ENCODE measurements at places on chromosomes 4 and X. TPM values are rescaled to one million over a fixed set of nuclear protein-coding genes. Genes with fewer than 3 reads are reported as not detected.

DNA sequence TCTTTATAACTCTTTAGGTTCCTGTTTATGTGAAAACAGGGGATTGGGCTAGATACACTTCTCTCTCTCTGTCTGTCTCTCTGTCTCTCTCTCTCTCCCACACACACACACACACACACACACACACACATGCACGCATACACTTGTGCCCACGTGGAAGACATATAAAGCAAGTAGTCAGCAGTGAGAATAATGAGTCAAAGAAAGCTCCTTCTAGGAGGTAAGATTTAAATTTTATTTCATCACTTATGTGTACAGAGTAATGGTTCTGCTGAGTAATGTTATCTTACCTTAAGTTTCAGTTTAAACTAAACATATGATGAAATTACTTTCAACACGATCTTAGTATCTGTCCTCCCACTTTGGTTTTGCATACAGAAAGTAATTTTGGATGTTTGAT is 243.0 kb upstream of the TEX13A start:
- H3K4me3 ChIP-seq, result no peak overlapping the region
- H3K36me3 ChIP-seq, result no peaks in the 10 kb centered on the region
- H3K27ac ChIP-seq, result no peak overlapping the region
- no peaks in the 10 kb centered on the region for H3K4me1 ChIP-seq

- no peak overlapping the region for H3K4me3 ChIP-seq
- H3K27ac ChIP-seq, result no peak overlapping the region
Measured at GRCh38 chr4:15797320-15797719, 19.2 kb downstream of the CD38 start.

- no peak overlapping the region for H3K27ac ChIP-seq
- no peak overlapping the region for H3K4me3 ChIP-seq
- no peaks in the 10 kb centered on the region for H3K4me1 ChIP-seq
- no peak for DNase-seq
Measured at GRCh38 chr4:2368746-2369437, 49.6 kb downstream of the ZFYVE28 start.

- no peak overlapping the region for H3K27ac ChIP-seq
- H3K36me3 ChIP-seq, result no peaks in the 10 kb centered on the region
- peaks cover 8% of the 10 kb centered on the region for H3K27me3 ChIP-seq
- no peaks in the 10 kb centered on the region for H3K4me1 ChIP-seq
- no peak for DNase-seq
Measured at GRCh38 chrX:3169421-3169820, 128.2 kb downstream of the ARSF start.

- H3K27ac ChIP-seq, result no peak overlapping the region
- H3K36me3 ChIP-seq, result no peaks in the 10 kb centered on the region
- DNase-seq, result no peak
- H3K4me1 ChIP-seq, result no peaks in the 10 kb centered on the region
- peaks cover 2% of the 10 kb centered on the region for H3K27me3 ChIP-seq
Measured at GRCh38 chrX:75963774-75964173, 178.7 kb upstream of the MAGEE2 start.

DNA sequence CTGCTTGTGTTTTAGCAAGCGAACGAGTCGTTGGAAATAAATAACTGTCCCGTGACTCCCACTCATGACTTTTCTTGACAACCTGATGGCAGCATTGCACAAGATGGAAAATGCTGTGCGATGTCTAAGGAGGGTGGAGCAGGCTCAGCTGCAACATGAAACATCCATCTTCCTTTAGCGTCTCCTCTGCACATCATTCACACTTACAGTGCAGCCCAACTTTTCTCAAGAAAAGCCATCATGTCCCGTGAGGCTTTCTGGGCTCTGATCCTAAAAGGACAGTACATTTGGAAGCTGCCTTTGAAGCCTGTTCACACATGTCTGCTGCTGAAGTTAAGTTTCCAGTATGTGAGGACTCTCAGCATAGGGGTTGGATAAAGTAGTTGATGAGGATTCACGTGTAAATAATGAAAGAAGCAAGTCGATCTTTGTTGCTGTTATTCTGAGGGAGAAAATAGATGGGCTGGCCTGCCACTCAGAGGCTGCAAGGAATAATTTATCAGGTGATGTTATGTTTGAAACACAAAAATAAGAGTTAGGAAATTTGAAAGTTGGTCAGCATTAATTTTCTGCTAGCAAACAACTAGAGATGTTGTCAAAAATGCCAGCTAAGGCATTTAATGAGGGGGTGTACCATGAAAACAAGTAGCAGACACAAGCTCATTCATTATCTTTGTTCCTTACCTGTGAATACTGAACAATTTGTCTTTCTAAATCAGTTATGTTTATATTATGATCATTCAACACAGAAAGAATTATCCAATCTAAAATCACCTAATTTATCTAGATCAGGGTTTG is 328.7 kb upstream of the ZFP42 start:
- H3K4me3 ChIP-seq, result no peak overlapping the region
- H3K27me3 ChIP-seq, result peaks cover 5% of the 10 kb centered on the region
- H3K36me3 ChIP-seq, result no peaks in the 10 kb centered on the region
- DNase-seq, result no peak

DNA sequence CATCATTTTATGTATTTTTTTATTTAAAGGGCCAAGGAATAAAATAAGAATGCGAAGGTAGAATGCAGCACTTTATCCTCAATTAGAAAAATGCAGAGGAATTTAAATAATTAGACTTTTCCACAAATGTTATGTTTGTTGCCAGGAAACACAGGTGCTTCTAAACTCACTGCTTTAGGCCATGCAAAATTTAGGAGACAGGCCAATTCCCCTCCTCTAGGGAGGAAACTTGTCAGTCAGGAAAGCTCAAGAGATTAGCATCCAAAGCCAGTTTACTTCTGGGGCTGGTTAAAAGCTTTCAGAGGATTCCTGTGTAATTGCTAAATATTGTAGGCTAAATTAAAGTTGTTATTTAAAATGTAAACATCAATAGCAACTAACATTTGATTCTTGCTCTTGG is 124.5 kb downstream of the DMD start:
- no peak for DNase-seq
- no peak overlapping the region for H3K27ac ChIP-seq
- peaks cover 2% of the 10 kb centered on the region for H3K27me3 ChIP-seq
- no peaks in the 10 kb centered on the region for H3K4me1 ChIP-seq
- no peaks in the 10 kb centered on the region for H3K36me3 ChIP-seq

GRCh38 chr4:88030565-88031310 is 23.3 kb downstream of the PKD2 start:
- no peaks in the 10 kb centered on the region for H3K4me1 ChIP-seq
- H3K27me3 ChIP-seq, result no peaks in the 10 kb centered on the region
- no peak overlapping the region for H3K4me3 ChIP-seq
- H3K27ac ChIP-seq, result no peak overlapping the region
- H3K36me3 ChIP-seq, result peaks cover 16% of the 10 kb centered on the region

- peak overlapping the region; percentile 95 for H3K27ac ChIP-seq
- no peaks in the 10 kb centered on the region for H3K36me3 ChIP-seq
- H3K4me1 ChIP-seq, result peaks cover 38% of the 10 kb centered on the region
- H3K4me3 ChIP-seq, result peak overlapping the region; percentile 92
- peak; percentile 46 for DNase-seq
Measured at GRCh38 chrX:132491191-132491590, 2.4 kb upstream of the MBNL3 start.

- peaks cover 2% of the 10 kb centered on the region for H3K27me3 ChIP-seq
- peak; percentile 17 for DNase-seq
- H3K27ac ChIP-seq, result peak overlapping the region; percentile 71
- H3K36me3 ChIP-seq, result peaks cover 28% of the 10 kb centered on the region
- H3K4me1 ChIP-seq, result peaks cover 67% of the 10 kb centered on the region
Measured at GRCh38 chrX:50381729-50382415, 88.8 kb downstream of the DGKK start.

- no peaks in the 10 kb centered on the region for H3K36me3 ChIP-seq
- peaks cover 99% of the 10 kb centered on the region for H3K4me1 ChIP-seq
- DNase-seq, result peak; percentile 39
- peak overlapping the region; percentile 92 for H3K27ac ChIP-seq
Measured at GRCh38 chrX:65688403-65688871, 21.0 kb downstream of the MSN start.

- no peak overlapping the region for H3K4me3 ChIP-seq
- DNase-seq, result no peak
- H3K27me3 ChIP-seq, result peaks cover 4% of the 10 kb centered on the region
- no peaks in the 10 kb centered on the region for H3K36me3 ChIP-seq
Measured at GRCh38 chr4:3679851-3680311, 86.3 kb upstream of the ADRA2C start.

DNA sequence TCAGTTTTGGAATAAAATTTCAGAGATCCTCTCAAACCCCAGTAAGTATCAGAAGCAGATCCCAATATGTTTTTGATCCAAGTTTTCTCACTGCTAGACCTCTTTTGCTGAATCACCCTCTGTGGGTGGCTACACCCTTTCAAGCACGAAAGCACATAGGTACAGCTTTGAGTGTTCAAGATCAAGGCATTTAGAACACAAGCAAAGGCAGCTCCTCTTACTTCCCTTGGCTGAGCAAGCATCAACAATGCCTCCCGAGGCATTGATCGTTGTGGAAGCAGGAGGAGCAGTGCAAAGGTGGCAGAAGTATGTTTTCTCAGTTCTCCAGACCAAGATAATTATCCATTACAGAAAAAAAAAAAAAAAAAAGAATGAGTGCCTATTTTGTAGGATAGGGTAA is 72.0 kb upstream of the TSPAN7 start:
- H3K36me3 ChIP-seq, result no peaks in the 10 kb centered on the region
- H3K27ac ChIP-seq, result no peak overlapping the region
- DNase-seq, result no peak
- peaks cover 17% of the 10 kb centered on the region for H3K27me3 ChIP-seq
- no peak overlapping the region for H3K4me3 ChIP-seq

FGF13 gene
- polyA plus RNA-seq, result not detected

USP17L19 gene
- not detected for polyA plus RNA-seq

MAGED4 gene
- not detected for polyA plus RNA-seq

GDI1 gene
- polyA plus RNA-seq, result 37.8 TPM

AMTN gene
- not detected for polyA plus RNA-seq

BEX2 gene
- polyA plus RNA-seq, result 38.2 TPM

DSPP gene
- polyA plus RNA-seq, result not detected
